ENCODE measurements at places on chromosomes 4 and X.
A peak's percentile ranks its signal among the peaks of the same experiment; 100 is the strongest.

- H3K27me3 ChIP-seq = no peaks in the 10 kb centered on the region
- H3K27ac ChIP-seq = no peak overlapping the region
- H3K4me1 ChIP-seq = no peaks in the 10 kb centered on the region
- no peak overlapping the region for H3K4me3 ChIP-seq
Measured at GRCh38 chrX:10709276-10709675, 88.9 kb upstream of the MID1 start.

DNA sequence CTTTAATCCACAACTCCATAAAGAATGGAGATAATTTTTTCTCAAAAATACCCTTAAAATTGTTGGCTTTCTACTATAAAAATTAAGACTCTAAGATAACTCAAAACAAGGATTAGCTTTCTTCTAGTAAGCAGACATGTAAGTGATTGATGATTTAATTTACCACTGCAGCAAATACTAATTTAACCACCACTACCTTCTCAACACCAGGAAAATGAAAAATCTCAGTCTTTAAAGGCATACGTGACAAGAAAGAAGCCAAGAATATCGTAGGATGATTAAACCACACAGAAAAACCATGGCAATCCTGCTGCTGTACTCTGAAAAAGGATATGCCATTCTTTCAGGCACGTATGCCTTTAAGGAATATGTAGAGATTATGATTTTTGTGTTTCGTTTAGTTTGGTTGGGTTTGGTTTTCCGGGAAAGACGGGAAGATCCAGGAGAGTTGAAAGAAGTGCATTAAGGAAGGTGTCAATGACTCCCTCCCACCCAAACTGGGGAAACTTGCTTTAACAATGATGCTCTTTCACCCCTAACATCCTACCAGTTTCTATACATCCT lies 881 bp downstream of the LRCH2 start:
- no peaks in the 10 kb centered on the region for H3K36me3 ChIP-seq
- H3K27ac ChIP-seq = no peak overlapping the region
- peak overlapping the region; percentile 57 for H3K4me3 ChIP-seq
- H3K4me1 ChIP-seq = no peaks in the 10 kb centered on the region
- DNase-seq = no peak

- H3K27ac ChIP-seq = no peak overlapping the region
- no peaks in the 10 kb centered on the region for H3K27me3 ChIP-seq
- H3K36me3 ChIP-seq = no peaks in the 10 kb centered on the region
- no peaks in the 10 kb centered on the region for H3K4me1 ChIP-seq
- DNase-seq = no peak
- no peak overlapping the region for H3K4me3 ChIP-seq
Measured at GRCh38 chrX:118459494-118459893, 36.1 kb upstream of the DOCK11 start.

- no peak overlapping the region for H3K27ac ChIP-seq
- no peak for DNase-seq
- no peaks in the 10 kb centered on the region for H3K36me3 ChIP-seq
- H3K4me3 ChIP-seq = no peak overlapping the region
- H3K4me1 ChIP-seq = no peaks in the 10 kb centered on the region
Measured at GRCh38 chr4:22707390-22707789, 14.7 kb downstream of the GBA3 start.

DNA sequence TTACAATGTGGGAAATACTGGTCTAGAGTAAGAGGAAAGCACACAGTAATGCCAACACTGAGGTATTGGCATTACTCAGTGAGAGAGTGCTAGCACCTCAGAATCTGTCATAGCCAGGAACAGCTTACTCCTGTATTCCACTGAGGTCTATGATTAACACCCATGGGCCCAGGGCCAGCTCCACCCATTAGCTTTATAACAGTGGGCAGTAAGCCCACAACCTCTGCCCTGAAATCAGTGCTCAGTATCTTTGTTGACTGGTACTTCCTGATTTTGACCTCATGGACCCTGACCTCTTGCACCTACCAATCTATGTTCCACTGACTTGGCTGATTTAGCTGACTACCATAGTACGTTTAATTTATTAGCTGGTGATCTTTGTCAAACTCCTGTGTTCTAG lies 56.1 kb downstream of the LANCL3 start:
- H3K4me1 ChIP-seq = no peaks in the 10 kb centered on the region
- no peak overlapping the region for H3K4me3 ChIP-seq
- no peaks in the 10 kb centered on the region for H3K27me3 ChIP-seq
- H3K27ac ChIP-seq = no peak overlapping the region
- no peak for DNase-seq
- no peaks in the 10 kb centered on the region for H3K36me3 ChIP-seq

DNA sequence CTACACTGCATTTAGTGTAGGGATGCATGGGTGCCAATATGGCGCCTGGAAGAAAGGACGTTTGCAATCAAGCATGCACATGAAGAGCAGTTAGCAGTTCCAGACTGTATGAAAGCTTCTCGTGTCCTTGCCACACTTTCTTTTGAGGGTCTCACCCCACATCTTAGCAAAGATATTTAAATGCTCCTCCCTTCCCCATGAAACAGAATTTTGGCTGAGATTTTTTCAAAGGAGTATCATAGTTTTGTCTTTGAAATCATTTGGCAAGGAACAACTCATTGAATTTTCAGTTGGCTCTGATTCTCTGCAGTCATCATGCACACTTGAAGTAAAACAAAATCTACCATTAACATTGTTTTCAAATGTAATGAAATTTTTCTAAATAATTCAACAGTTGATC lies 39.6 kb upstream of the STIM2 start:
- H3K27me3 ChIP-seq = no peaks in the 10 kb centered on the region
- no peak overlapping the region for H3K27ac ChIP-seq
- H3K36me3 ChIP-seq = no peaks in the 10 kb centered on the region
- no peak overlapping the region for H3K4me3 ChIP-seq
- no peaks in the 10 kb centered on the region for H3K4me1 ChIP-seq

DNA sequence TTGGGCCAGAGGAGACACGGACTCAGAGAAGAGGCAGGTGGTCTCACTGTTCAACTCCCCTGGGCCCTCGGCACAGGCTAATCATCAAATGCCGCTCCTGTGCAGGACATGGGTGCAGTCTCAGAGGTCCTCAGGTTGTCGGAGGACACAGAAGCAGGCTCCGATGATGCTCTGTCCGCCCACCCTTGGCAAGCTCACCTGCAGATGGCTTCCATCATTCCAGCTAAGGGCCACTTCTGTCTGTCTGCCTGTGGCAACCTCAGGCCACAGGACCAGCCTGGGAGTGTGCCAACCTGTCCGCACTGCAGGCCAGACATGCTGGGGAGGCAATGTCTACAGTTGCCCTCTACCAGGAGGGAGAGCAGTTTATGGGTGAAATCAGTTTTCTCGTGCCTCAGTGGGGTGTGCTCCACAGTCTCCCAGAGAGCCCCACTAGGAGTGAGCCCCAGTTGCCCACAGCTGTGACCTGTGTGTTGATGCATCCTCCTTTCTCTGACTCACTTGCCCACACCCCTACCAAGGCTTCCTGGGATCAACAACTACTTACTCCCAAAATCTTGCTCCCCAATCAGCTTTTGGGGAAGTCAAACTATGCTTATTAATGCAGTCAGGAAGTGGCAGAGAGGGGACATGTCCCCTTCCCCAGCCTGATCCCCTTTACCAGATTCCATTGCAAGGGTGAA lies 55.9 kb downstream of the HTRA3 start:
- no peaks in the 10 kb centered on the region for H3K36me3 ChIP-seq
- H3K27ac ChIP-seq = no peak overlapping the region

DNA sequence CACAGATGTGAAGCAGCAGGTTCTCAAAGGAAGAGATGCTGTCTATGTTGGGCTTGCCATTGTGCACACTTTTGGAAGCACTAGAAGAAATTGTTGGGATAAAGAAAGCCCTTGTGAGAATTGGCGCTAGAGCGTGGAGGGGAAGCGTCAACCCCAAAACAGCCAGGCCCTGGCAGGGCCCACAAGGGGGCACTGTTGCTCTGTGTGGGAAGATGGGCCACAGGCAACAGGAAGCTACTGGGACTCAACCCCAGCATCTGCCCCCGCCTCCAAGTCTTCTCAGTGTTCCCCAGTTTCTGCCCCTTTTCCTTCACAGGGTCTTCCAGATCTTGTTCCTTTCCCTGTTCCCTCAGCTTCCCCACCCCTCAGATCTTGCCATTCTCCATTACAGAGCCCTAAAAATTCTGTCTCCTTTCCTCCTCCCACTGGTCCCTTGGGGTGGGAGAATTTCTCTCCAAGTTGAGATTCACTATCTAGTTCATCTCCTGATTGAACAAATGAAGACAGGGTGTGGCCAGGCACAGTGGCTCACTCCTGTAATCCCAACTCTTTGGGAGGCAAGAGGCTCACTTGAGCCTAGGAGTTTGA lies 85.5 kb downstream of the STARD8 start:
- no peak overlapping the region for H3K27ac ChIP-seq
- no peaks in the 10 kb centered on the region for H3K4me1 ChIP-seq
- no peaks in the 10 kb centered on the region for H3K27me3 ChIP-seq

DNA sequence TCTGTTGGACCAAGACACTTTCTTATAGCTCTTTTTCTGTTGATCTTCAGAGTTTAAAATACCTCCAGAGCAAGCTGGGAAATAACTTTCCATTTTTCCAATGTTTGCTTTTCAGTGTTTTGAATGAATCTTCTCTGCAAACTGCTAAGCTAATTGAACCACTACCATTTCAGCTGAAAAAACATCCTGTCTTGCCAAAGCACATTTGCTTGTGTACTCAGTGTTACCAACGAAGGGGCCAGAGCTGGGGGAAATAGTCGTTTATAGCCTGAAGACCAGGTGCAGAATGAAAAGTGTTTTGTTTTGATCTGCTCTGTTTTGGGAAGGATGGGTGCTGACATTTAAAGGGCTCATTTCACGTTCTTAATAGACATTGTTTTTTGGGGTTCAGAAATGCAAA lies 88.4 kb upstream of the CLNK start:
- no peak overlapping the region for H3K27ac ChIP-seq
- H3K4me1 ChIP-seq = no peaks in the 10 kb centered on the region
- no peak for DNase-seq
- no peak overlapping the region for H3K4me3 ChIP-seq
- H3K27me3 ChIP-seq = no peaks in the 10 kb centered on the region

DNA sequence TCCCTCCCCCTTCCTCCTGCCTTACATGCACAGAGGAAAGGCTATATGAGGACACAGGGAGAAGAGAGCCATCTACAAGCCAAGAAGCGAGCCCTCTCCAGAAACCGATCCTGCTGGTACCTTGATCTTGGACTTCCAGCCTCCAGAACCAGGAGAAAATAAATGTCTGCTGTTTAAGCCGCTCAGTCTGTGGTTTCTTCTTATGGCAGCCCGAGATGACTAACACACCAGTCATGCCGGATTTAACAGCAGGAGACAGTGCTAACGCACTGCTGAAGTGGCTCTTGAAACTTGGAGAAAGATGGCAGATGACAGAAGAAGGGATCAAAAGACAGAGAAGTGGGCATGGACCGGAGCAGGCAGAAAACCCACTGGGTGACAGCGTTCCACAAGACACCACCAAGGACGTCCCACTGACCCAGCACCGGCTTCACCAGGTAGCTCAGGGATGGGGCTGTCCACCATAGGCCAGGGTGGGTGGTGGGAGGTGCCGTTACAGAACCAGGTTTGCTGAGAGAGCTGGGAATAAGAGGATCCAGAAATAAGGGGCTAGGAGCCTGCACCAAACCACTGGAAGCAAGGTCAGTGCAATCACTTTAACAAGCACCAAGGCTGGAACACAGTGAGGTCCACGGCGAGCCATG lies 6.2 kb upstream of the MAN2B2 start:
- DNase-seq = no peak
- H3K36me3 ChIP-seq = no peaks in the 10 kb centered on the region
- H3K27ac ChIP-seq = no peak overlapping the region
- no peaks in the 10 kb centered on the region for H3K4me1 ChIP-seq
- no peaks in the 10 kb centered on the region for H3K27me3 ChIP-seq

DNA sequence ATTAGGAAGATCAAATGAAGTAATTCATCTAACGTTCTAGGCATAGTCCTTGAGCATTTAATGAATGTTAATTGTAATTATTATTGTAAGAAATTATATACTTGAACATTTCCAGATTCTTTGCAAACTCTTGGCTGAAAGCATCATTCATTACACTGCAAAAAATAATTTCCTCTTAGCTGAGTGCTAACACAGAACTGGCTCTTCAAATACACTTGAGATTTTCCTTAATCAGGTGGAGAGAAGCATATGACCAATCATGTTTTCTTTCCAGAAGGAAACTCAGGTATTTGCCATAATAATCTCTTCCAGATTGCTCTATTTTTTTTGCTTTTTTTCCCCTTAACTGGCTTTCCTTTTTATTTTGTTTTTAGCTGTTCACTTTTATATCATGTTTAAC lies 42.5 kb downstream of the SLC39A8 start:
- no peak overlapping the region for H3K27ac ChIP-seq
- no peaks in the 10 kb centered on the region for H3K27me3 ChIP-seq
- DNase-seq = no peak
- no peaks in the 10 kb centered on the region for H3K4me1 ChIP-seq
- no peak overlapping the region for H3K4me3 ChIP-seq
- no peaks in the 10 kb centered on the region for H3K36me3 ChIP-seq

Data from psoas muscle (tissue), 8 donors.